ENCODE measurements at places on chromosomes 6 and 20. TPM values are rescaled to one million over a fixed set of nuclear protein-coding genes. Genes with fewer than 3 reads are reported as not detected.
A peak's percentile ranks its signal among the peaks of the same experiment; 100 is the strongest.

DNA sequence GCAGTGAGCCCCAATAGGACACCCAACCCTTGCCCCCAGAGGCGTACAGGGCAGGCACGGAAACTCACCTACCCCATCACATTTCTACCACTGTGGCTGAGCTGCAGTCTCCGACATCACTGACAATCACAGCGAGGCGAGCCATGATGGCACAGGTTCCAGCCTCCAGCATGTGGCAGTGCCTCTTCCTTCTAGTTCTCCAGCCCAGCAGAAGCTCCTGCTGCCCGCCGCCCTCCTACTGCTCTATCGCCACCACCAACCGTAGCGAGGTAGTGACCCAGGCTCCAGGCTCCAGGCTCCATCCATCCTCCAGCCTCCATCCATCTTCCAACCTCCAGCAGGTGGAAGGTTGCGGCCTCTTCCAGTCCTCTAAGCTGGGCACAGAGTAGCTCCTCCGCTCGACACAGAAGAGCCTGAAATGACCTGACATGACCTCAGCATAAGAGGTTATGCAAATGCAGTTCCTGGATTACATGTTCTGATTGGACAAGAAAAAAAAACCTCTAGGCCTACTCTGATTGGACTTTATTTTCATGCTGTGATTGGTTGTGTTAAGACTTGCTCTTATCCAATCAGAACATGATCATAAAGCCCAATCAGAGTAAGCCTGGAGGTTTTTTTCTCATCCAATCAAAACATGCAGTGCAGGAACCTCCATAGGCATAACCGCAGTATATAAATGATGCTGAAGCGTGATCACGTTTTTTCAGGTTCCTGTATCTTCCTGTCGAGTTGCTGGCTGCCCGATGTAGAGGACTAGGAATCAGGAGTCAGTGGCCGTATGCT is 438.9 kb upstream of the ZNF337 start:
- no peak for DNase-seq

- no peak for DNase-seq
Measured at GRCh38 chr6:39707962-39708683, 17.1 kb downstream of the KIF6 start.

DNA sequence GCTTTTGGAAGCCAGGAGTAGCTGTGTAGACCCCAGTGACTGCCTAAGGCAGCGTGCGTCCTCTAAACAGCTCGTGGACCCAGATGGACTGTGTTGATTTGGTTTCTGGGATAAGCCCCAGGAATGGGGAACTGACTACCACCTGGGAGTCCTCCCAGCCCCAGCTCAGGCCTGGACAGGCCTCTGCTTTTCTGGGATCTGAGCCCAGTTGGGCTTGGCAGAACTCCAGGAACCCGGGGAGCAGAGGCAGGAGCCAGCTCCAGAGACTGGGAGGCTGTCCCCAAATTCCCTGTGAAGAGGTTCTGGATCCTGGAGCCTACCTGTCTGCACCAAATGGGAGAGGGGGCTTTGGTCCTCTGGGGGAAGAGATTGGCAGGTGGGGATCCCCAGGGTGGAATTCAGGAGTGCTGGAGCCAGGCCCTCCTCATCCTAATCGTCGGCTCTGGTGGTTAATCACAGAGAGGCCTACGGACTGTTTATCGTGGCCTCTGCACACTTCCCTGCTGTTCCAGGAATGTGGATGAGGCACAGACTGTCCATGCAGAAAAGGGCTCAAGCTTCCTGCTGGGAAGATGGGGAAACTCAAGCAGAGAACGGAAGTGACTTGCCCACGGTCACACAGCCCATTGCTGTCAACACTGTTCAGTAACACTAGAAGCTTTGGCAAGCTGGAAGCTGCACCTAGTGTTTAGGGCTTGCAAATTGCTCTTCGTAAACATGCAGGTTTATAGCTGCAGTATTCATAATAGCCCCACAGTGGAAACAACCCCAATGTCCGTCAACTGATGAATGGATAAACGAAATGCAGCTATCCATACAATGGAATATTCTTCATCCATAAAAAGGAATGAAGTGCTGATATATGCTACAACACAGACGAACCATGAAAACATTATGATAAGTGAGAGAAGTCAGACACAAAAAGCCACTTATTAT is 100.6 kb downstream of the KCNB1 start:
- DNase-seq = peak; percentile 81

- DNase-seq = no peak
Measured at GRCh38 chr6:149273318-149273717, 44.2 kb upstream of the TAB2 start.

Gene ZNF391
- 3.9 TPM for polyA plus RNA-seq

DNA sequence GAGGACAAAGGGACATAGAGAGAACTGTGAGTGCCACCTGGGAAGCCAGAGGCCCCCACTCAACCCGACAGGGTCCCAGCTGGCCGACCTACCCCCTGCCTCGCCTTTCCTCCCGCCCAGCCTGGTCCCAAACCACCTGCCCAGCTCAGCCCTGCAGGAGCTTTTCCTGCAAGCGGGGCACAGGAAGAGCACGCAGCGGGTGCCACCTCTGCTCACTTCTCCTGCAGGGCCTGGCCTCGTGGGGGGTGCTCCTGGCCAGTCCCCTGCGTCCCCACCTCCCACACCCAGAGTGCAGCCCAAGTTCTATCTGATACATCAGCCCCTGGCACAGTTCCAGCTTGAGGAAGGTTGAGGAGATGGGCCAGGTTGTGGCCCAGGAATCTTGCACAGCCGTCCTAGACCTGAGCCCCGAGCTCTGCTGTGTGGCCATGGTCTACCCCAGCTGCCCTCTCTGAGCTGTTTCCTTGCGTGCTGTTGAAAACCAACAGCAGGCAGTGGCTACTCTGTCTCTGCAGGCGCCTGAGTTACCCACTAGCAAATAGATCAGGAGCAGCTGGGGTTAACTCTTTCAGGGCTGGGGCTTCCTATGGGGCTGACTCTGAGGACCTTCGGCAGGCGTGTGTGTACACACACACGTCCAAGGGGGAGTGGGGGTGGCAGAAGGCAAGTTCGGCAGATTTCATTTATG is 1.7 kb downstream of the NECAB3 start:
- no peak for DNase-seq

- no peak for DNase-seq
Measured at GRCh38 chr6:81166770-81167169, 585.7 kb downstream of the TENT5A start.

Gene CHMP4B
- polyA plus RNA-seq = 87.4 TPM

Gene PGBD1
- polyA plus RNA-seq = 6.9 TPM

DNA sequence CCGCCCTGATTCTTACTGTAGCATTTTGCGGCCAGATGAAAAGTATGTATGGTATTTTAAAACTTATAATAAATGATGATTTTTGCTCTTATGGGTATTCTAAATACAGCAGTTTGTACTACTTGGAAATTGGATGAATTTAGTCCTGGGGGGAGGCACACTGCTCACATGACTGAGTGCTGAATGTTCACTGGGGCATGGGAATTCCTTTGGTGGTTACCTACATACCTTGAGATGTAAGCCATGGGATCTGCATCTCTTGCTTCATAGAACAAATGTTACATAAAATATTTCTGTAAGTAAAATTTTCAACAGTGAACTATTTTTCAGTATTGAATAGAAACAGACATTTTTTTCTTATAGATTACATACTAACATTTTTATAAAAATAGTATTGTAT is 71.1 kb downstream of the FIG4 start:
- no peak for DNase-seq

GRCh38 chr6:137717074-137718073 is 149.7 kb upstream of the TNFAIP3 start:
- no peak for DNase-seq

- DNase-seq = peak; percentile 24
Measured at GRCh38 chr20:19628570-19629134, 129.4 kb upstream of the RIN2 start.

GRCh38 chr6:46605091-46605797 is 47.4 kb downstream of the CYP39A1 start:
- no peak for DNase-seq

DNA sequence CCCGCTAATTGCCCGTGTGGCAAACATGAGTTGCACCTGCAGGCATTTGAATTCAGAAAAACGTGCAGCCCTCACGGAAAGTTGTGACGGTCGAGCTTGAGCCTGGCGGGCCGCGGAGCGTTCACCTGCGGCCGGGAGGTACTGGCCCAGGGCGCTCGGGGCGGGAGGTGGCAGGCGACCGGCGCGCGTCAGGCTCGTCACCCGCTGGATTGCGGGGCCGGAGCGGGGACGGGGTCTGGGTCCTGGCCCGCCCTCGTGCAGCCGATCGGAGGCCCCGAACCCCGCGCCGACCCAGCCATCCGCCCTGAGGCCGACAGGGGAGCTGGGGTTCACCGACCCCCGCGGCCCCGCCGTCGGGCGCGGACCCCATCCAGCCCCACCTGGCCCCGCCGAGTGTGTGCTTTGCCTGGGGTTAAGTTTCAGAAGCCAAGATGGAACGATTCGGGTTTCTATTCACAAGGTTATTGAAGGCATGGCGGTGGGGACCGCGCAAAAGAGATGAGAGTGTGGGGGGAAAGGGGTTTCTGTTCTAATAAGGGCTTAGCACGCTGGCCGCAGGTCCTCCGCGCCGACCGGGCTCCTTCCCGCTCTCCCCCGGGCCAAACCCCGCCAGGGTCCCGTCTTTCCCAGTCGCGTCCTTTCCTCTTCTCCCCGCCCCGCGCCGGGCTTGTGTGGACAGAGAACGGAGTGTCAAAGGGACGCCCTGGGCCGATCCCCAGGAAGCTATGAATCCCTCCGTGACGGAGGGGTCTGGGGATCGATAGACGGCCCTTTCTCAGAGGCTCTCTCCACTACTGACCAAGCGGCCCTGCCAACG is 1.6 kb upstream of the HEY2 start:
- no peak for DNase-seq

DNA sequence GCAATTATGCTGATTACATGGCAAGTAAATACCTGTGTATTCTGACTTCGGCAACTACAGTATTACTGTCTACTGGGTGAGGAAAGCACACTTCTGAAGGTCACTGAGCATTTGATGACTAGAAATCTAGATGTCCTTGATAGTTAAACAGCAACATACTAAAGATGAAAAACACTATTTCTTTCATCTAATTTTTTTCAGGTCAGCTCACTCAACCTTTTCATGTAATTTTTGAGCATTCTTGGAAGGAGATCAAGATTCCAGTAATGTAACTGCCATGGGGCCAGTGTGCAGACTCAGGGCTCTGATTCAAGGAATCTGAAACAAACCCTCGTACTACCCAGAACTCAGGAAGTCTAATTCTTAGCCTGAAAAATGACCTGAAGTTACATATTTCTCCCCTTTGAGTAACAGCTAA is 222.6 kb upstream of the TAB2 start:
- no peak for DNase-seq

DNA sequence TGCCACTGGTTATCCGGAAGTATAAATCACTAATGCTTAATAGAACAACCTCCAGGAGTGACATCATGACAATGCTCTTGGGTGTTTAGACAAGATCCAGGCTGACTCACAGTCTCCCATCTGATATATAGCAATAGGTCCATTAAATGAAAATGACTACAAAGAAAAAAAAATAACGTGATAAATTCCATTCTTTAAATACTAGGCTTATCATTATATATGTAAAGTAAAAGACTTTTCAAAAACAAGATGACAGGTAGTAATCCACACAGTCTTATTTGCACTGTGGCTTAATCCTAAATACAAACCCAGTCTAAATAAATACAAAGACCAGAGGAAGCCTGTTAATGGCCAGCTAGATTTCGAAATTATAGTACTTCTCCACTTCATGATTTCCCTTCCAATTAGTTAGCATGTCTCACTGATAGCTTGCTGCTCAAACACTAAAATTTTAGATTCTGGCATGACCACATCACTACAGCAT is 149.1 kb upstream of the BEND3 start:
- DNase-seq = no peak

Gene MAS1
- 0.22 TPM for polyA plus RNA-seq

Gene TSBP1
- not detected for polyA plus RNA-seq

- DNase-seq = no peak
Measured at GRCh38 chr6:40222354-40222753, 288.1 kb upstream of the MOCS1 start.

Gene OPRL1
- 1.5 TPM for polyA plus RNA-seq

- DNase-seq = no peak
Measured at GRCh38 chr6:167161851-167162467, 4.2 kb upstream of the GPR31 start.

Gene CNBD2
- polyA plus RNA-seq = 0.48 TPM

- DNase-seq = no peak
Measured at GRCh38 chr6:52925042-52925441, 15.5 kb upstream of the GSTA3 start.

- DNase-seq = no peak
Measured at GRCh38 chr20:18879262-18879661, 65.7 kb downstream of the SCP2D1 start.

DNA sequence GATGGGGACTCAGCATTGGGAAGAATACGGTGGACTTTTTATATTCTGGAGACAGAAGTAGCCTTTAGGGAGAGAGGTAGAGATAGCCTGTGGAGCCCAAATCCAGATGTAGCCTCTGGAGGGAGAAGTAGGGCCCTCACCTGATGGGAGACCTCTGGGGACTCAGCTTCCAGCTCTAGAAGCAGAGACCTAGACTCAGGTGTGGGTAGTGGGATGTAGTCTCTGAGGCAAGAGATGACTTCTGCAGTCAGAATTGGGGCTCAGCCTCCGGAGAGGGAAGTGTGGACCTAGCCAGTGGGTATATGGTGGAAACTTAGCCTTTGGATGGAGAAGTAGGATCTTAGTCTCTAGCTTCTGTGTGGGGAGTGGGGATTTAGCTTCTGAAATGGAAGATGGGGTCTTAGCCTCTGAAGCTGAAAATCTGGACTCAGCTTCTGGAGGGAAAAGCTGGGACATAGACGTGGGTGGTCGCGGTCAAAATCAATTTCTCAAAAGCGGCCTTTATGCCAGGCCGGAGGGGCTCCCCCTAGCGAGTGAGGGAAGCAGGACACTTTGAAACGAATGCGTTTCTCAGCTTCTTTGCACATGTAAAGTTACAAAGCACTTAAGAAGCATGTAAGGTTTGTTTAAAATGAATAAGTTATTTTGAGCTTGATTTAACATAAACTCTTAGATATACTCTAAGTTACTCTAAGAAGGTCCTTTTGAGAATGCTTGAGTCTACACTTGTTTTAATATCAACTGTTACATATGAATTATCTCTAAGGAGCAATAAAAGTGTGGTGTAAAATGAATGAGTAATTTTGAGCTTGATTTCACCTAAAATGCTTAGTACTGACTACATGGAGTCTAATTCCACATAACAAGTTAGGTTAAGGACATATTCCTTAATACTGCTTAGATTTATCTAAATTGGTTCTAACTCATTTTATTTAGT is 12.9 kb upstream of the ZNF343 start:
- DNase-seq = peak; percentile 16

Gene C6orf136
- 8.4 TPM for polyA plus RNA-seq

Gene SEMG1
- not detected for polyA plus RNA-seq

GRCh38 chr20:53783768-53784167 is 190.1 kb upstream of the ZNF217 start:
- DNase-seq = no peak

- DNase-seq = no peak
Measured at GRCh38 chr6:54353975-54354374, 45.7 kb downstream of the TINAG start.

DNA sequence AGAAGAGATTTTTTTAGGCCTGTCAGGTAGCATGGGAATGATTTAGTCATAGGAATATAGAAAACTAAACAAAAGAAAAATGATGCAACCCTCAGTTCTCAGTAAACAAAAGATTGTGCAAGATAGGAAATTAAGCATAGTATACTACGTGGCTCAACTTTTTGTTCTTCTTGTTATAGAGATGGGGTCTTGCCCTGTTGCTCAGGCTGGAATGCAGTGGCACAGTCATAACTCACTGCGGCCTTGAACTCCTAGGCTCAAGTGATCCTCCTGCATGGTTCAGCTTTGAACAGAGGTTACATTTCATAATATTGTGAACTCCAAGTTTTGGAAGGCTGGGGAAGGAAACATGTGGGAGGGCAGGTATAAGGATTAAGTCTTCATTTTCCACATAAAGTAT is 28.5 kb downstream of the SLX4IP start:
- no peak for DNase-seq

Data from muscle of arm (tissue), 14 donors.